ENCODE measurements at places on chromosomes 6 and 20. TPM values are rescaled to one million over a fixed set of nuclear protein-coding genes. Genes with fewer than 3 reads are reported as not detected.

Gene LAMA2
- total RNA-seq: 94.8 TPM

Gene RNF217
- total RNA-seq: 33.3 TPM

Gene EFCAB8
- total RNA-seq: 9.5 TPM

Gene CSTF1
- 53.3 TPM for total RNA-seq

Gene TMX4
- 290 TPM for total RNA-seq

Gene CD24
- 11.5 TPM for total RNA-seq

Gene TCP11
- 193 TPM for total RNA-seq

Gene TIAM2
- total RNA-seq: 38.0 TPM

Gene PTPRT
- total RNA-seq: 2.3 TPM

Gene SNAP91
- 32.9 TPM for total RNA-seq

Gene LY6G6C
- total RNA-seq: 0.39 TPM

Gene ATAT1
- 20.7 TPM for total RNA-seq

GRCh38 chr6:39333644-39334438 is 11.3 kb upstream of the KCNK16 start:
- H3K27me3 ChIP-seq: no peaks in the 10 kb centered on the region
- no peak for DNase-seq
- no peaks in the 10 kb centered on the region for H3K36me3 ChIP-seq
- H3K4me3 ChIP-seq: no peak overlapping the region

- H3K36me3 ChIP-seq: no peaks in the 10 kb centered on the region
- H3K27me3 ChIP-seq: no peaks in the 10 kb centered on the region
- no peaks in the 10 kb centered on the region for H3K4me1 ChIP-seq
- DNase-seq: no peak
These were observed 110.9 kb downstream of the CDC5L start for GRCh38 chr6:44498436-44498835.

DNA sequence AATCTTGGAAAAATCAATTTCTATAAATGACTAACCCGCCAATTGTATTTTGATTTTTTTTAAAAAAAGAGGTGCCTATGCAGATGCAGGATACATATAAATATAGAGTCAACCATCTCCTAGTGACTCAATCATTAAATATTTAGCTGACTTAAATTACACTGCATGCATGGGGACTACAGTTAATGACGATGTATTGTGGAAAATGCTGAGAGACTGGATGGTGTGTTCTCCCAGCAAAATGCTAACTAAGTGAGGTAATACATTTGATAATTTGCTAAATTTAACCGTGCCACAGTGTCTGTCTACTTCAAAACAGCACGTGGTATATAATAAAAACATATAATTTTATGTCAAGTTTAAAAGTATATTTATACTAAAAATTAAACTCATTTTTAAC is 341.6 kb downstream of the PRKN start:
- H3K27ac ChIP-seq: no peak overlapping the region
- peaks cover 10% of the 10 kb centered on the region for H3K4me1 ChIP-seq
- no peak for DNase-seq
- no peak overlapping the region for H3K4me3 ChIP-seq
- no peaks in the 10 kb centered on the region for H3K27me3 ChIP-seq
- H3K36me3 ChIP-seq: no peaks in the 10 kb centered on the region

DNA sequence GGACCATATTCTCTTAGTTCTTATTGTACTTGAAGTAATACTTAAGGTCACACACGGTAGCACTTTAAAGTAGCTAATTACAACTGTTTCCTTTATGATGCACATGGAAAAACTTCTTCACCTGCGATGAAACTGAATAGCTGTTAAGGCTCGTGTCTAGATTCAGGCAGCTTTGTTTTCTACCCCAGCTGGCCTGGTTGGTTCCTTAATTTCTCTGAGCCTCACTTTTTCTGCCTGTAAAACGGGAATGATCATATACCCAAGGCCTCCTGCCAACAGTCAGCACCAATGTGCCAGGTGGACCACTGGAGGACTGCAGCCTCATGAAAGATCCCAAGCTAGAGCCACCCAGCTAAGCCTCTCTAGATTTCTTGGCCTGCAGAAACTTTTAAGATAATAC is 35.0 kb downstream of the EDN3 start:
- no peaks in the 10 kb centered on the region for H3K27me3 ChIP-seq
- H3K27ac ChIP-seq: no peak overlapping the region
- H3K4me1 ChIP-seq: no peaks in the 10 kb centered on the region
- no peaks in the 10 kb centered on the region for H3K36me3 ChIP-seq
- H3K4me3 ChIP-seq: no peak overlapping the region

GRCh38 chr6:111951497-111952085 is 78.3 kb upstream of the FYN start:
- no peaks in the 10 kb centered on the region for H3K4me1 ChIP-seq
- H3K27ac ChIP-seq: no peak overlapping the region
- DNase-seq: no peak

- H3K27me3 ChIP-seq: no peaks in the 10 kb centered on the region
- DNase-seq: no peak
- no peak overlapping the region for H3K4me3 ChIP-seq
- no peaks in the 10 kb centered on the region for H3K4me1 ChIP-seq
These were observed 44.2 kb downstream of the AKAP12 start for GRCh38 chr6:151284012-151284411.

DNA sequence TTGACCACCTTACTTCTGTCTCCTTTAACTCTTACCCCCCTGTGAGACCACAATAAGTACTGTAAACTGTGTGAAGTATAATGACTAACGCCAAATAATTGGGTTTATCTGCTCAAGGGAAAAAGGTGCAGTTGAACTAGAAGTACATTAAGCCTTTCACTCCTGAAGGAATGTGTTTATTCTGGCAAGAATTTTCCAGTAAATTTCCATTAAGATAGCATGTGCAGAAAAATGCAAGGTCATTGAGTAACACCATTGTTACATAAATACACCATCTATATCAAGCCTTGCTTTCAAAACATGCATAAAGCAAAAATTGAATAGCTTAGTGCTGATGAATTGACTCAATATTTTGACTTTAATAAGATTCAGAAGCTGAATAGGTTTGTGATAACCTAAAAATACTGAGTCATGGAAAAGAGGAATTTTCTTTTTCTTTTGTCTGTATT is 65.4 kb downstream of the ARHGAP18 start:
- no peak overlapping the region for H3K4me3 ChIP-seq
- H3K27me3 ChIP-seq: no peaks in the 10 kb centered on the region
- peaks cover 12% of the 10 kb centered on the region for H3K4me1 ChIP-seq
- H3K27ac ChIP-seq: peak overlapping the region; percentile 67

- H3K4me3 ChIP-seq: no peak overlapping the region
- no peaks in the 10 kb centered on the region for H3K4me1 ChIP-seq
- no peaks in the 10 kb centered on the region for H3K27me3 ChIP-seq
- no peaks in the 10 kb centered on the region for H3K36me3 ChIP-seq
These were observed 22.1 kb upstream of the FKBP1A start for GRCh38 chr20:1414982-1415381.

- no peaks in the 10 kb centered on the region for H3K4me1 ChIP-seq
- H3K36me3 ChIP-seq: no peaks in the 10 kb centered on the region
- no peak overlapping the region for H3K4me3 ChIP-seq
- no peak for DNase-seq
- H3K27ac ChIP-seq: no peak overlapping the region
- H3K27me3 ChIP-seq: no peaks in the 10 kb centered on the region
These were observed 378.5 kb downstream of the FRK start for GRCh38 chr6:115681978-115682775.

GRCh38 chr20:382291-383115 is 1.9 kb downstream of the TRIB3 start:
- H3K27me3 ChIP-seq: no peaks in the 10 kb centered on the region
- no peak overlapping the region for H3K27ac ChIP-seq
- DNase-seq: no peak
- H3K4me1 ChIP-seq: peaks cover 3% of the 10 kb centered on the region

DNA sequence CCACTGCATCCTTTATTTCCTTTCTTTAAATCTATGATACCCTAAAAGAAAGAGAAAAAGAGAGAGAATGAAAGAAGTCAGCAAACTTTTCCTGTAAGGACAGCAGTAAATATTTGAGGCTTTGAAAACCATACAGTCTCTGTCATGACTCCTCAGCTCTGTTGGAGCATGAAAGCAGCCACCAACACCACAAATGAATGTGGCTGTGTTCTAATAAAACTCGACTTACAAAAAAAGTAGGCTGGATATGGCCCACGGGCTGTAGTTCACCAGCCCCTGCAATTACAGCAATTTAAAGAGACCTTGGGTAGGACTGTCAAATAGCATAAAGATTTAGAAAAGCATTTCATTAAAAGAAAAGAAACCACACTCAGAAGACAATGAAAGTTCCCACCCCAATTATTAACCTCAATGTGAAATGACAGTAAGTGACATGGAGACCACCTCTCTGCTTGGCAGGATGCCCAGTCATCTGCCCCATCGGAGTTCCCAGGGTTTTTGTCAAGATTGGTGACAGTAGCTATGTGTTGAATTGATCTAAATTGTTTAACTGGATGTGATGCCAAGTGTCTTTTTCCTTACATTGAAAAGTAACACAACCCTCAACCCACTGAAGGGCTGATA is 50.9 kb downstream of the TNFRSF21 start:
- no peak for DNase-seq
- no peaks in the 10 kb centered on the region for H3K36me3 ChIP-seq
- no peak overlapping the region for H3K4me3 ChIP-seq
- H3K27ac ChIP-seq: no peak overlapping the region

DNA sequence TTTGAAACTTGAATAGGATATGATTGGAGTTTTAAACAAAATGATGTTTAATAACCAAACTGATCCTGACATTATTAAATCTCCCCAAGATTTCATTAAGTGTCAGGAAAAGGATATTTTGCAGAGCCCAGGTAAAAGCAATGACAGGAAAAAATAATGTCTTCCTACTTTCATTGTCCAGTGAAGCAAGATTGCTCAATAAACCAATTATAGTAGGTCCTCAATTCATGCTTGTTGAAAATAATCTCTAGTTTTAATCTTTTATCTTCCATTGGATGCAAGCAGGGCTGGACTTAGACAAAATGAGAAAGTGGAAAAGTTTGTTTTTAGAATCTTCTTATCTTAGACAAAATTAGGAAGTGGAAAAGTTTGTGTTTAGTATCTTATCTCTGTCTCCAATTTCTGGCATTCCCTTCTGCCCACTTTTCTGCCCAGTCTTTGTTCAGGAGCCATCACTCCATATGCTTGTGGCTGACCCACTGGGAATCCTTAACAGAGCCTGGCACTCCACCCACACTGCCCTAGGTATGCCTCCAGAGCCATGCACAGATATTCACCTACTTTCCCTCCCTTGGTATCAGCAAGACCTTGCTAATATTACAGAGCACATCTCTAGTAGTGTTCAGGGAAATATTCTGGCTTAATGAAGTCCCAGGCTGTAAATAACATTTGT is 57.0 kb upstream of the CARMIL1 start:
- H3K27me3 ChIP-seq: no peaks in the 10 kb centered on the region
- peaks cover 7% of the 10 kb centered on the region for H3K4me1 ChIP-seq
- no peaks in the 10 kb centered on the region for H3K36me3 ChIP-seq
- DNase-seq: no peak
- H3K4me3 ChIP-seq: no peak overlapping the region

DNA sequence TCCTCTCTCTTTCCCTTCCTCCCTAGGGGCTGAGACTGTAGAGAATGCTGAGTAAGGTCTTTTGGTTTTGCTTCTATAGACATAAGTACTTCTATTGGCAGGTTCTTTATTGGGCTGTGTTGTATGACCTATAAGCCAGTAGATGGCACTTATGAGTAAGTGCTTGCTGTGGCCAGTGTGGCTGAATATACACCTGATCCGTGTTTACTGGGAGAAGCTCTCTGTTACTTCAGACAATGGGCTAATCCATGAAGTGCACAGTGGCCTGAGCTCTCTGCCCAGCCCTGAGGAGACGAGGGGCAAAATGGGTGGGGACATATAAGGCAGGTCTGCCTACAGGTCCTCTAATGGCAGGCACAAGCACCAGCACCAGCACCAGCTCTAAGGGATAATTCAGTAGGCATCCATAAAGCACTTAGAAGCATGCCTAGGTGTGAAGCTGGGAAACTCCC is 610.3 kb downstream of the RNF144B start:
- no peak overlapping the region for H3K4me3 ChIP-seq
- no peak overlapping the region for H3K27ac ChIP-seq
- no peaks in the 10 kb centered on the region for H3K27me3 ChIP-seq
- H3K4me1 ChIP-seq: no peaks in the 10 kb centered on the region
- no peaks in the 10 kb centered on the region for H3K36me3 ChIP-seq
- peak; percentile 22 for DNase-seq

GRCh38 chr20:17933711-17934110 is 34.9 kb downstream of the SNX5 start:
- H3K27ac ChIP-seq: no peak overlapping the region
- no peaks in the 10 kb centered on the region for H3K36me3 ChIP-seq
- H3K4me1 ChIP-seq: peaks cover 17% of the 10 kb centered on the region
- no peak for DNase-seq
